Stimulated activated naive CD8-positive, alpha-beta T cell treated with anti-CD3 and anti-CD28 coated beads, Interleukin-15, amount 100 ng/mL, for 72 hours (primary cell): ENCODE measurements at places on chromosomes 4 and X.

DNA sequence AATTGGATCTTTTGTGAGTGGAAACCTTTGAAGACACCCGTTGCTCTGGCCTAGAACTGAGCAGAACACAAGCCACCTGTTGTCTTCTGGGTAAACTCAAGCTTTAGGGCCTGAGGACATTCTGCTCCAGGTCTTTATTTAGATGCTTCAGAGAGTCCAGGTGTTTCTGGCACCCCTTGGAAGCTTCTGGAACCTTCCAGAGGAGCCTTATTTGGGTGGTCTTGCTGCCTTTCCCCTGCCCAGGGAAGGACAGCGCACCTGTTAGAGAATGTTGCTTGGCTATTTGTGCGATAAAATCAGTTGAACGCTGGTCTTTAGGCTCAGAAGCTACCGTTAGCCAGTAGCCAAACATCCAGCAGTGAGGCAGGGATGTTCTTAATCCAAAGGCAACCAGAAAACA is 3.0 kb downstream of the ZNF275 start:
- no peak for DNase-seq

DNA sequence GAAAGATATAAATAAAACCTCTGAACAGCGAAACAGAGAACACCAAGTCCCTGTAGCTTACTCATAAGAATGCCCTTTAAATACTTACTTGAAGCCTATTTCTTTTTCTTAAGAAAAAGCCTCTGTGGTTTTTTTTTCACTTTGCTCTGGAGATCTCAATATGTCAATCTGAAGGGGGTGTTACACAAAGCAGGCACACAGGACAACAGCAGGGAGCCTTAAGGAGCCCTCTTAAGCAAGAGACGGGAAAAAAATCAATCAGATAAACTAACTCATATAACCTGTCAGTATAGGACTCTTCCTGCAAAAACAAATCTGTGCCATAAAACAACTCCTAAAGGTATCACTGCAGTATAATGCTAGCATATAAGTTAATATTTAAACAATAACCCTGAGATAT is 611.1 kb upstream of the ATOH1 start:
- no peak for DNase-seq

DNA sequence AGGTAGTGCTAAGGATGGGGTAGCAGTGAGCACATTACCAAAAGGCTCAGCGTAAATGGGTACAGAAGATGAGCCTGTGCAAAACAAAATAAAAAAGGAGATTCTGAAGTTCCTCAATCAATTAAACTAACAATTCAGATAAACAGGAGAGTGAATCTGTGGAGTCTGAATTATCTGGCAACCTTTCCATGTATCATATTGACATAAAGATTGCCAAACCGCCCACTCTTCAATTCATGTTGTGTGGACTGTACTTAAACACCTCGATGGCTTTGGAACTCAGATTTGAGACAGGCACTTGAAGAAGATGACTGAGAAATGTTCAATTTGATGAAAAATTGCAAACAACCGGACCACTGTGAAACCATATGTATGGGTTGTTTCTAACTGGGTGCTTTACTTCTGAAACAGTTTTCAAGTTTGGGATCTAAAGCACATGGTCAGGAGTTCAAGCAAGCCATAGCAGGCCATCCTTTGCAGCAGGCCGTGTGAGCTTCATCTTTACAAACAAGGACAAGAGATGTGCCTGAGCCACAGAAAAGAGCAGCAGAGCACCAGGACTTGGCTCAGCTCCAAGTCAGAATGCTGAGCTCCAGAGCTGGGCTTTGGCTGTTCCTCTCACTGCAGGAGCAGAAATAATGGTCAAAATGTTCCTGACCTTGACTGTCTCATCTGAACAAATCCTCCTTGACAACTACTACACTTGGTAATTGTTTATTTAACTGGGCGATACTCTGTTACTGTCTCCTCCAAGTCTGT is 108.1 kb downstream of the MGST2 start:
- no peak for DNase-seq

- no peak for DNase-seq
Measured at GRCh38 chrX:38379088-38379487, 26.7 kb downstream of the OTC start.
